ENCODE measurements at places on chromosomes 6 and 20.

DNA sequence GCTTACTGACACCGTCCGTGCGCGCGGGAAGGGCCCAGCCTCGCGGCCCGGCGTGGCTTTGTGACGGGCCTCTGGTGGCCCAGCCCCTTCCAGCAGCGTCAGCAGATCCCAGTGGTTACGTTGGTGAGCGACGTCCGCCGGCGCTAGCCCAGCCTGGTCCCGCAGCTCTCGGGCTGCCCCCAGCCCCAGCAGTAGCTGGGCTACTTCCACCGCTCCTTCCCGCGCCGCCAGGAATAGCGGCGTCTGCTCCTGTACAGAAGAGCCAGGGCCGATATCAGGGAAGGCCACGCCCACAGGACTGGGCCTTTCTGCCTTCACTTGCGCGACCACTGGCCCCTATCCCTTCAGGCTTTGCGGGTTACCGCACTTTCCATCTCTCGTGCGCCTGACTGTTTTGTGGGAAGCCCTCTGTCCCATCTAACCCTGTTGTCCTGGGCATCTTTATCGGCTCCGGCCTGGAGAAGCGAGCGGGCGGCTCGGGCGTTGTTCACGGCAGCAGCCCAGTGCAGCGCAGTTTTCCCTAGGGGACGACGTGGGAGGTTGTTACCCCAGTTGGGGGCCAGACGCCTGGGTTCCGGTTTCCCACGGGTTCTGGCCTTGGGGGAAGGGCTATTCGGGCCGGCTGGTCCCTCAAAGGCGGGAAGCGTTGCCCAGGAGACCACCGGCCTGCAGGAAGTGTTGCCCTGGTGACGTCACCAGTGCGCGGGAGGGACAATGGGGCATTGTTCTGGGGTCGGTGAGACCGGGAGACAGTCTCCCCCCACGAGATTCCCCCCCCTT is 3.6 kb upstream of the GPSM3 start:
- peak; percentile 90 for DNase-seq

DNA sequence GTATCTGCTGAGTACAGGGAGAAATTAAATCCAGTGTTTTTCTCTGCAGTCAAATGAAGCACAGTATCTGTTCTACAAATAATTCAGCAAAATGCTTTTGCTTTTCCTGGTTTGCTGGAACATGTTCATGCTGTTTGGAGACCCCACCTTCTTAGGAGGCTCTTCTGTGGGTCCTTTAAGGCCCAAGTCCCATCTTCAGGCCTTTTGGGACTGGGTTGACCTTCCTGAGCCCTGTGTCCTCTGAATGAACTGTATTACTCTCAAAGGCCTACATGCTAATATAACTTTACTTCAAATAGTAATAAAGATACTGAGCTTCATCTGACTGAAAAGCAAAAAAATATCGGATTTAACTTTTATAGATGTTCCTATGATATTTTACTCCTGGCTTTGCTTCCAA is 19.3 kb downstream of the SMLR1 start:
- no peak for DNase-seq

DNA sequence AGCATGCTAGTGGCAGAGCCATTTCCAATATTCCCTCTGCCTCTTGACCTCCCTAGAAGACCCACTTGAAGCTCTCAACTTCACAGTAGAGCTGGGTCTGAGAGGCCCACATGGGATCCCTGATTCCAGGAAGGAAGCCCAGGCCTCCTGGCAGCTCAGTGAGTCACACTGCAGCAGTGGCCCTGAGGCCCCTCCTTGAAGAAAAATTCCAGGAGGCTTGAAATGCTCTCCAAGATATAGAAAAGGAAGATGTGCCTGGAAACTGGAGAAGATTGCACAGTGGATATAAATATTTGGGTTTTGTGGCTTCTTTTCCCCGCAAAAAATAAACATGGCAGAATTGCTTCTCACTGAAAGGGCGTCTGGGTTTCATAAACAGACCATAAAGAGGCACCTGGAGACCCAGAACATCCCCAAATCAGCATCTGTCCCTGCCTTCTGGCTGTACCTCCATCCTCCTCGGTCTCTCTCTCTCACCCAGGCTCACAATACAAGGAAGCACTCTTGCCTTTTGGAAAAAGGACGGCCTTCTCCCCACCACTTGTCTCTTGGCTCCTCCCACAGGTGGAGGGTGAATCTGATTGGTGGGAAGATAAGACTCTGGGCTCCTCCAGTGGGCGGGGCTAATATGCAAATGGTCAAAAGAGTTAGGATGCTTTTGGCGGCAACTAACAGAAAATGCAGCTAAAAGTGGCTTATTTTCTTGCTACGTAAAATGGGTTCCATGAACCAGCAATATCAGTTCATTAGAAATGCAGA is 200.0 kb upstream of the SULF2 start:
- no peak for DNase-seq

DNA sequence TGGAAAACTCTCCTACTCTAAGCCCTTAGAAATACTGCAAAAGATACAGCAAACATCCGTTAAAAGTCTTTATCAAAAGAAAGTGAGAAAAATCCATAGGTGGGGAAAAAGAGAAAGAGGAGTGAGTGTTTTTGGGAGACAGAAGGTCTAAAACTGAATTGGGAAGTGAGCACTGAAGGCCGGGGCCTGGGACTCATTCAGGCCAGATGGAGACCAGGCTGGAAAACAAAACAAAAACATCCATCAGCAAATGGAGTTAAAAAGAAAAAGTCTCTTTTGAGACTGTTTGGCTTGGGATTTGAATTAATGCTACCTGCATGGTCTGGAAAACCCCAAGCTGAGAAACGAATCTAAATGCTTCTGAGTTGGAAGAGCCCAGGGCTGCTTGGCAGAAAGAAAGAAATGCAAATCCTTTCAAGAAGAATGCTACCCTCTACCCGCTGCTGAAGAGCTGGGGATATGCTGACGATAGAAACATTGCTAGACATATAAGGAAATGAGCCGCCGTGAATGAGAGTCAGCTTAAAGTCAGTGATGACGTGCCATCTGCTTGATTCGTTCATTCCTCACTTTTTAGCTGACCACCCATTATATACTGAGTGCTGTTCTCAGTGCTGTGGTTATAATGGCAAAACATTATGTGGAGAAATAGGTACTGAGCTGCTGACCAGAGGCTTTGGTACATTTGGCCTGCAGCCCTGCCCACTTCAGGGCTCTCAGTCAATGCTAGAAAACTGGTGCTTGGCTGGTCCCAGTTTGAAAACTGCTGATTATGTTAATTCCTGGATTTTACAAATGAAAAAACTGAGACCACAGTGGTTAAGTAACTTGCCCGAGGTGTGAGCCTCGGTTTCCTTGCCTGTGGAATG is 28.0 kb upstream of the TULP4 start:
- no peak for DNase-seq

DNA sequence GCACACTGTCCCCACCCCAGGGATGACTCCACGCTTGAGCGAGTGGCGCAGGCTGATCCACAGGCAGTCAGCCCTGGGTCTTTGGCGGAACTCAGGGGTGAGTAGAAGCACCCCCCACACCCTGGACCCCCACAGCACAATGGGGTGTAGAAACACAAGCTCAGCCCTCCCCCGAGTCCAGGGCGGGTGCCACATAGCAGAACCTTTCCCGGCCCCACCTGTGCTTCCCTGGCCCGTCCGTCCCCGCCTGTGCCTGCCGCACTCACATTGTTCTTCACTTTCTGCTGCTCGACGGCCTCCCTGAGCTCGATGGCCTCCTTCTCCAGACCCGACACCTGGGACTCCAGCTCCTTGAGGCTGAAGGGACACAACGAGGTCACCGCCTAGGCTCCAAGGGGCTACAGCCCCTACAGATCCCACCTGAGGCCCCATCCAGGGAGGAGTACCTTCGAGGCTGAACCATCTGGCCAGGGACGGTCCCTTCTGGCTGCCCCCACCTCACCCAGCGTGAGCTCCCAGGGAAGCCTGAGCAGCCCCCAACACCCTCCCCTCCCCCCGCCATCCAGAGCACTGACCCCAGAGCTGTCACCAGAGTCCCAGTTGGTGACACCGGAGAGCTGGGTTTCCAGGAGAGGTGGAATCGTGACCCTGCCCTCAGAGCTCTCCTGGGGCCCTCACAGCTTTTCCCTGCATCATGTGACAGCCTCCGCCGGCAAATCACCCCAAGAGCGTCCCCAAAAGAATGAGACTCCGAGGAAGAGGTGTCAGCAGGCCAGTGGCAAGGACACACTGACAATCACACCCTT is 55.6 kb downstream of the DSTN start:
- peak; percentile 12 for DNase-seq

DNA sequence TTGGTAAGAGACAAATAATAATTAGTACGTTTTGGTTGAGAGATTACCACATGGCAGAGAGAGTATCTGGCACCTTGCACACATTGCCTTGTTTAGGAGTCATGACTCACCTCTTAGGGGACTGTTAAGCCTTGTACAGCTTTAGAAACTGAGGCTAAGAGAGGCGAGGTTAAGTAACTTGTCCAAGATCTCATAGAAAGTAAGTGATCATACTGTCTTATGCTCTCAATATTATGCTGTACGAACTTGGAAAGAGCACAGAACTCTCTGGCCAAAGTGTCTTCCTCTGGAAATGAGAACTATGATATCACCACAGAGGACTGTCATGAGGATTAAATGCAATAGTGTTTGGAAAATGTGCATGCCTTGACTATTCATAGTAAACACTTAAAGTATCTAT is 249.0 kb downstream of the UTRN start:
- no peak for DNase-seq

GRCh38 chr6:514396-514978 is 122.9 kb downstream of the IRF4 start:
- DNase-seq = no peak

- DNase-seq = no peak
Observed at GRCh38 chr6:31878726-31879125, at the start of gene SLC44A4. TSS of gene SLC44A4 (minus strand) at chr6:31878997. CDS start at chr6:31878980, 17 bp downstream.

GRCh38 chr6:111677249-111677990 is 71.7 kb upstream of the TRAF3IP2 start:
- no peak for DNase-seq

GRCh38 chr6:129657483-129657882 is 52.5 kb downstream of the ARHGAP18 start:
- no peak for DNase-seq
